ENCODE measurements at places on chromosomes 7 and 10.

GRCh38 chr10:104488439-104488832 is 134.8 kb downstream of the CFAP58 start:
- no peak for DNase-seq

DNA sequence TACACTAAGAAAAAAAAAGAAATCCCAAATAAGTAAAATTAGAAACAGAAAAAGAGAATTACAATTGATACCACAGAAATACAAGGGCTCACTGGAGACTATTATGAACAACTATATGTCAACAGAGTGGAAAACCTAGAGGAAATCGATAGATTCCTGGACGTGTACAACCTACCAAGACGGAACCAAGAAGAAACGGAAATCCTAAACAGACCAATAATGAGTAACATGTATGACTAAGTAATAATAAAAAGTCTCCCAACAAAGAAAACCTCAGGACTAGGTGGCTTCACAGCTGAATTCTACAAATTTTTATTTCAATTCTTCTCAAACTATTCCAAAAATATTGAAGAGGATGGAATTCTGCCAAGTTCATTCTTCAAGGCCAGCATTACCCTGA is 13.9 kb downstream of the DIP2C start:
- DNase-seq = no peak

- no peak for DNase-seq
Measured at GRCh38 chr7:98870807-98871491, 1.1 kb upstream of the TMEM130 start.

DNA sequence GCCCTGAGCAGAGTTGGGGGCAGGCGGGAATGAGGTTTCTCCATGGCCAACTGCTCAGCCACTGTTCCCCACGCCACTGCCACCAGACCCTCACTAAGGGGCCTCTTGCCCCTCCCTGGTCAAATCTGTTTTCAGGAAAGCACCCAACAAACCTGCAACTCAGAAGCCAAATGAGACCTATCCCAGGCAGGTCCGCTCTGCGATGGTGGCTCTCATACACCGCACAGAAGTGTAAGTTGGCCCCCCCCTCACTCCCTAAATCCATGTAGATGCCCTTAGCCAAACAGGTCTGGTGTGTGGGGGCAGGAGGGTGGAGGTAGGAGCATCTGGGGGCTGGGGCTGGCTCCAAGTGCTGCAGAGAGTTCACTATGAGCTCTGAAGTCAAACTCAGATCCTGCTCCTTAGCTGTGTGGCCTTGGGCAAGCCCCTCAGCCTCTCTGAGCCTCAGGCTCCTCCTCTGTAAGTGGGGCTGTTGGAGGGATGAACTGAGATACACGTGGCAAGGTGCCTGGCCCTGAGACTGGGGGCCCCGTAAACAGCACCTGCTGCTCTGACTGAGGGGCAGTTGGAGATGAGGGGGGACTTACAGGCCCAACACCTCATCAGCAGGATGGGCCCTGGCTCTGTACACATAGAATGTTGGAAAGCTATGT is 1.1 kb downstream of the MMRN2 start:
- DNase-seq = no peak

GRCh38 chr7:11650030-11650429 is 182.0 kb downstream of the THSD7A start:
- no peak for DNase-seq

Data from HEK293T (cell line).